Activated T-helper 1 cell treated with anti-CD3 and anti-CD28 coated beads, Interleukin-2, amount 50 U/mL, for 16 hours (primary cell): ENCODE measurements at places on chromosomes 13 and 19.

GRCh38 chr19:48926909-48927308, 6.6 kb upstream of the DHDH start:
- DNase-seq = no peak

DNA sequence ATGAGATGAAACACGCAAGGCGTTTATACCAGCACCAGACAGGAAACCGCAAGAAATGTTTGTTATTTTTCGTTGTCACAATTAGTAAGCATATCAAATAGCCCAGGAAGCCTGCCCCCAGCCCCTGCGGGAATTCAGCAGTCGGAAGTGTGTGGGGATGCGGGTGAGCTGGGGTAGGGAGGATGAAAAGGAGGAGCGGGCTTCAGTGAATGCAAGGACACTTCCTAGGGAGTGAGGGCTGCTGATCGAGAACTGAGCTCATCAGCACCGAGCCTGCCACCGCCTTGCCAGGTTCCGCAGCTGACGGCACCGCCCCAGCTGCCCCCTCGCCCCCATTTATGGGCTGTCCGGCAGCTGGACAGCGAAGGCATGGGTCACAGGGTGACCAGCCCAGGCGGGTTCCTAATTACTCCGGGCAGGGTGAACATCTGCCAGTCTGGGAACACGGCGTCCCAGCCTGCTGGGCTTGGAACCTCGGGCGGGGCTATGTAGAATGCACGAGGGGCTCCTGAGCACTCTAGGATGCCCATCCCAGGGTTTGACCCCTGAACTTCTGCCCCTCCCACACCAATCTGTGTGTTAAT, 1.6 kb upstream of the BEST2 start:
- DNase-seq = no peak

GRCh38 chr13:40438999-40439797, 227.2 kb downstream of the FOXO1 start:
- no peak for DNase-seq

- DNase-seq = no peak
Observed at GRCh38 chr19:33947265-33947964, 150.7 kb downstream of the KCTD15 start.

DNA sequence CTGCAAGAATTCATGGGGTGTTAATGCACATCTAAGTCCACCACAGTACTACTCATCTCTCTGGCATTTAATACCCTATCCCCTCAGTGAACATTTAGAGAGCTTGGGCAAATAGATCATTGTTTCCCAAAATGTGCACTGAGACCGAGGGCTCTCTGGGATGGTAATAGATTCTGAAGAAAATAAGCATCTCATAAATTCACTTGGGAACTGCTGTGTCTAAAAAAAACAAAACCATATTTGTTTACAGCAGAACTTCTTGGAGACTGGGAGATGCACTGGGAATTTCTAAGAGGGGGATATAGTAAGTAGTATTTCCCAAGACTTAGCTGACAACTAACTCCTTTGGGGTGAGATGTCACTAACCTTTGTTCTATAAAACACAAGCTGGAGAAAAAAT, 58.4 kb downstream of the ENOX1 start:
- no peak for DNase-seq

DNA sequence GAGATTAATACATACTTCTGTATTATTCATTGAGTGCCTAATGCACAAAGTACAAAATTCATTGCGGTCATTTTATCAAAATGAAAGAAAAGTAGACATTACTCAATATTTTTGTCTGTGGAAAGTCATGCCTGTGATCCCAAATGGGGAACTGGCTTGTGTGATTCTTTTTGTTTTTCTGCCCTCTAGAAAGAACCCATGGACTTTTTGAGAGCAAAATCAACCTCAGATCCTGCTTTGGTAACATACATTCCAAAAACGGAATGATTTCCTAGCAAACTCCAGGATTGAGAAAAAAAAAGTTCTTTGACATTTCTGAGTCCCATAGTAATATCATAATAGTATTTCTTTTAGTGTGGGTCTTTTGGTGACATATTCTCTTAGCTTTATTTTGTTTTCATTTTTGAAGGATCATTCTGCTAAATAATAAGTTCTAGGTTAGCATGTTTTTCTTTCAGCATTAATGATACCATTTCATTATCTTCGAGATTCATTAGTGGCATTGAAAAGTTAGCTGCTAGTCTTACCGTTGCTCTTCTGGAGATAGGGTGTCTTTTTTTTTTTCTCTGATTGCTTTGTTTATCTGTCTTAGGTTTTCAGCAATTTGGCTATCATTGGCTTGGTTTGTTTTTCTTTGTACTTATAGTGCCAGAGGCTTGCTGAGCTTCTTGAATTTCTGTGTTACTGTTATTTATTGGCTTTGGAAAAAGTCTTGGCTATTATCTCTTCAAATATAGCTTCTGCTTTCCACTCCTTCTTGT, 102.4 kb upstream of the CSNK1A1L start:
- DNase-seq = no peak

DNA sequence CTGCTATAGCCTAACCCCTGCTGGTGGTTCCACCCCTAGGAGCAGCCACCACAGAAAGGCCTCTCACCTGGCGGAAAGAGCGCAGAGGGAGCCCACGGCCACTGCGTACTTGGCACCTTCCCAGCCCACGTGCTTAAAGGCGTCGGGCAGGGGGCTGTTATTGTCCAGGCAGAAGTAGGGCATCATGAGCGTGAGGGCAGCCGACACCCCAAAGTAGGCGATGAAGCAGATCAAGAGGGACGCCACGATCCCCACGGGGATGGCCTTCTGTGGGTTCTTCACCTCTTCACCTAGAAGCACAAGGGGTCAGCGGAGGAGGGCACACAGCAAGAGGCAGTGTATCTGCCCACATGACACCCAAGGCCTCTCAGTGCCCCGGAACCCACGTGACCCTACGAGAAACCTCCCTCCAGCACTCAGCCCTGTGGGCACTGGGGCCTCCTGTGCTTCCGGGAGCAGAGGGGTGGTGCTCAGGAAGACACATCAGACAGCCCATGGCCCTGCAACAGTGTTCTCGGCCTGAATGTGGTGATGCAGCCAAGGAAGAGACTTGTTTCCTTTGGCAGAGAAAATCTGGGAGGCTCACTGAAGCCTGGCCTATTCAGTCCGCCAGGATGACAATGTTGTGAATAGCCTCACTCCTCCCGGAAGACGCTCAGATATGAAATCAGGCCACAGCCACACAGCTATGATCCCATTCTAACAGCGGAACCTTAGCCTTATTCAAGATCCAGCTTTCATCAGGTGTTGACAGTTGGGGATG, 72.1 kb downstream of the SLC7A1 start:
- no peak for DNase-seq

DNA sequence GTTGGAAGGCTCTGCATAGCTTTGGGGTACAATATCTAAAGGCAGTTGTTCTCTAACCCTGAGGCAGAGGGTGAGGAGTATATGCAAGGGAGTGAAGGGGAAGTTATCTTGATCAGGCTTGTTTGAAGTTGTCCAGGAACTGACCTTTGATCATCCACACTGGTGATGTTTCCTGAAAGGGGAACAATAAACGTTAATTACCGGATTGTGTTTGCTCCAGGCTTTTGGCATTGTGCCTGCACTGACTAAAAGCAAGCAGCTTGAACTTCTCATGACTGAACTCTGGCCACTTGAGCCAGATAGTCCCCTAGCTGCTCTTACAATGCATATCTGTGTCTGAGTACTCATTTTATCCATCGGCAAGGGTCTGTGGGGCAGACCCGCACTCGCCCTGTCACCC, 27.0 kb upstream of the ZNF726 start:
- DNase-seq = no peak

GRCh38 chr13:63542770-63543169, 2127.1 kb upstream of the PCDH20 start:
- DNase-seq = no peak

GRCh38 chr19:14152713-14153112, 16.3 kb upstream of the ASF1B start:
- no peak for DNase-seq

DNA sequence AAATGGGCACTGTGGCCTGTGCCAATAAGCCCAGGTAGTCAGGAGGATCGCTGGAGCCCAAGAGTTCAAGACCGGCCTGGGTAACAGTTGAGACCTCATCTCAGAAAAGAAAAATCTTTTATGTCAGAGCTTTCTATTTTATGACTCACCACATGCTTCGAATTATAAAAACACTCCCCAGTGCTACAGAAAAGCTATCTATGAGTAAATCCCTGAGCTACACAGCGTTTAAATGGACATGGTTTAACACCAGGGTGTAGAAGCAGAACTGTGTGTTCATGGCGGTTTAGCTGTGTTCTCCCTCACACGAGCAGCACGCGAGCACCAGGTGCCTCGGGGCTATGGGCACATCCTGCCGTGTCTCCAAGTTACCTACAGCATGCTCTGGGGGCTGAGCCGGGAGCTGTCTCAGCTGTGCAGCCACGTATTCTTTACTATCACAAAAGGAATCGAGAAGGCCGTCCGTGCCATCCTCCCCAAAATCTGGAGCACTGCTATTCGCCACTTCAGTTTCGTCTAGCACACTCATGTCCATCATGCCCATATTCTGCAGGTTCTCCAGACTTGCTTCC, 6.7 kb downstream of the SAFB2 start:
- no peak for DNase-seq

- DNase-seq = no peak
Observed at GRCh38 chr19:35202722-35203688, 25.5 kb downstream of the FAM187B start.

- DNase-seq = no peak
Observed at GRCh38 chr19:51781999-51782398, 13.0 kb upstream of the FPR3 start.

GRCh38 chr13:65642996-65643395, 1587.1 kb downstream of the PCDH9 start:
- no peak for DNase-seq

DNA sequence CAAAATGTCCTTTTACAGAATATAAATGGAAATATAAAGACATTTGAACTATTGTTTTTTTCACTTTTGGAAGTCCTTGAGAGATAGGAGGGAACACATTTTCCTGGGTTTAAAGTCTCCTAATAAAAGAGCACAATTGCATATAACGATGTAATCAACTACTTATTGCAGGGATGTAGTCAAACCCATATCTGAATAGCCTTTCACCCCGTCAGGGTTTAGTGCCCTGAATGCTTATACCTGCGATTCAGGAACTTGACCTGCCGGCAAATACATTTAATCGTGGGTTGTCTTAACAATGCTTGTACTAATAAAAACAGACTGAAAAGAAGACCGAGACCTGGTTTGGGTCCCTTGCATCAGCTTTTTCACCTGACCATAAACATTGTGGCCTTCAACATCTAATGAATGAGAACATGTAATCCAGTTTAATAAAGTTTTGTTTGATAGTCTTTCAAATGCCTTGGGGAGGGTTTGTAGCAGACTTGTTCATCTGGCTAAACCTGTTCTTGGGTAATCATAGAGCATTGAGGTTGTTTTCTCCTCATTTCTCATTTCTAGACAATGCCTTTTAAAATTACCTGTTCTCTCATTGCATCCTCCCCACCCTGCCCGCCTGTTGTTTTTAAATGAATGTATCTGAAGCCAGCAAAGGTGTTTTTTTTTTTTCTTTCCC, 7.0 kb downstream of the KLF5 start:
- no peak for DNase-seq

- DNase-seq = no peak
Observed at GRCh38 chr13:44312834-44313551, 60.6 kb upstream of the SERP2 start.

GRCh38 chr19:19645233-19645870, 1.9 kb upstream of the GMIP start:
- no peak for DNase-seq

DNA sequence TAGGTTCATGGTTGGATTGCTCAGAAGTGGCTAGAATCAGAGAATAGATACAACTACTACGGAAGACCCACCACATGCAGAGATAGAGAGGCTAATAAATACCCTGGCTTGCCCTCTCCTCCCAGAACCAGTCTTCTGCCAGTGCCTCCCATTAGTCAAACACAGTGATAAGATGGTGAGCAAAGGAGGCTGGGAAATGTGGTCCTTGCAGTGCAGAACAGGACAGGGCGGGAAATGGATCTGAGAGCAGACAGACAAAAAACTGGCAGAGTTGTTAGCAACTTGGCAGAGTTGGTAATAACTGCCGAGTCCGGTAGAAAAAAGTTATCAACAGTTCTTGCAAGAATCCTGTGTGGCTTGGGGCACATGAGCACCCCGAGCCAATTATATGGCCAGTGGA, 8.7 kb downstream of the KLK1 start:
- no peak for DNase-seq

DNA sequence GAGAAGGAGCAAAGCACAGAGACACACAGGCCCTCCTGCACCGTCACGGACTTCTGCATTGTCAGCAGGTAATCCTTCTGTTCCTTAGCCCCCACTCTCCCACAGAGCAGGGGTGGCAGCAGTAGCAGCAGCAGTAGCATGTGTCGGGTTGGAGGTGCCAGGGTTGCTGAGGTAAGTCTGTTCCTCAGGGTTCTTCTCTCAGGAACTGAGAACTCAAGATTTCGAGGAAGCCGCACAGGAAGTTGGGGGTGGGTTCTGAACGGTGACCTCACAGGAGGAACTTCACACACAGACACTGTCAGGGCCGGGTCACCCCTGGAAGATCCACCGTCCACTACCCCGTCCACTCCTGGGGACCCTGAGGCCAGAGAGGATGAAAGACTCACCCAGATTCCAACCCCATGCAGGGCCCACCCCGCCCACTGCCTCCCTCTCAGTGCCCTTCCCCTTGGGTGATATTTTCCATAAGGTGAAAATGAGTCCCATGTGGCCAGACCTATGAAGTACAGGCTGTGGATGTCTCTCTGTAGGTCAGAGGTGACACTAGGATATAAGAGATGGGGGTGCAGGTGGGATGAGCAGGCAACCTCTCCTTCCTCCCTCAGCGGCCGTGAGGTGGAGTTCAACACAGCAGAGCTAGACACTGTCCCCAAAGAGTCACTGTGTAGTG, at the start of gene SIGLEC12:
SIGLEC12 (minus strand) TSS at position 207 of the 670 bp plus-strand sequence; CDS start at position 140, 67 bp downstream.
- DNase-seq = no peak

DNA sequence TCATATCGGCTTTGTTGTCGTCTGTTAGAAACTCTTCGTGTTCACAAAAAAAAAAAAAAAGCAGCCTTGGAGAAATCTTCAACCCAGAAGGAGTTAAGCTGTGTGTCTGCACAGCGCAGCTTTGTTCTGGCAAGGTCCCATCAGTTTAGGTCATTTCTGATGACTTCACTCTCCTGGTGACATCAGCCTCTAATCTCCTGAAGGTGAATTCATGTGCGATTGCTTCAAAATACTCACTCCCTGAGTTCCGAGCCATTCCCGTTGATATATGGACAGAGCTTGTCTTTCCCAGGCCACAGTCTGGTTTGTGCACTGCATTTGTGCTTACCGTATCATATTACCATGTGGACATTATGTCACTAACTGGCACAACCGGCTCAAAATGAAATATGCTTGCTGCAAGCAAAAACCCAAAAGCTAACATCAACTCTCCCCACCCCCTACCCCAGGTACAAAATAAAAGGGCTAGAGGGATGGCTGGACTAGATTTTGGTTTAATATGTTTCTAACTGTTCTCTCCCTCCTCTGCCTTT, 342.4 kb downstream of the KCNRG start:
- no peak for DNase-seq

GRCh38 chr19:54233941-54234340, 8.6 kb downstream of the LILRA6 start:
- no peak for DNase-seq

DNA sequence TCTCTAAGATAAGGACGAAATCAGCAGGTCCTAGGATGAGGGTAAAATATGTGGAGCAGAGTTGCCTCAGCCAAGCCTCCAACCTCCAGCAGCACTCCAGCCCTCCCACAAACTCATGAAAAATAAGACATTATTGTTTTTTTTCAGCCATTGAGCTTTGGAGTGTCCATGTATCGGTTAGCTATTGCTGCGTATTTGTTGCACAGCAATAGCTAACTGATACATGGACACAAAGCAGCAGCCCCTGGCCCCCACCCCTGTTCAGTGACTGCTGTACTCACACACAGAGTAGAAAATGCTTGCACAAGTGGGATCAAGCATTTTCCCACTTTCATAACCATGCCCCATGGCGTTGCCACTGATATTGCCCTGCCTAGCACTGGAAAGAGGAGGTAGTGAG, 19.1 kb upstream of the URI1 start:
- DNase-seq = no peak
